ENCODE measurements at places on chromosomes 5 and 9.

- no peak for DNase-seq
These were observed 37.9 kb downstream of the ADRB2 start for GRCh38 chr5:148864113-148864841.

GRCh38 chr9:27382308-27382707, 85.4 kb upstream of the EQTN start:
- DNase-seq, result no peak

DNA sequence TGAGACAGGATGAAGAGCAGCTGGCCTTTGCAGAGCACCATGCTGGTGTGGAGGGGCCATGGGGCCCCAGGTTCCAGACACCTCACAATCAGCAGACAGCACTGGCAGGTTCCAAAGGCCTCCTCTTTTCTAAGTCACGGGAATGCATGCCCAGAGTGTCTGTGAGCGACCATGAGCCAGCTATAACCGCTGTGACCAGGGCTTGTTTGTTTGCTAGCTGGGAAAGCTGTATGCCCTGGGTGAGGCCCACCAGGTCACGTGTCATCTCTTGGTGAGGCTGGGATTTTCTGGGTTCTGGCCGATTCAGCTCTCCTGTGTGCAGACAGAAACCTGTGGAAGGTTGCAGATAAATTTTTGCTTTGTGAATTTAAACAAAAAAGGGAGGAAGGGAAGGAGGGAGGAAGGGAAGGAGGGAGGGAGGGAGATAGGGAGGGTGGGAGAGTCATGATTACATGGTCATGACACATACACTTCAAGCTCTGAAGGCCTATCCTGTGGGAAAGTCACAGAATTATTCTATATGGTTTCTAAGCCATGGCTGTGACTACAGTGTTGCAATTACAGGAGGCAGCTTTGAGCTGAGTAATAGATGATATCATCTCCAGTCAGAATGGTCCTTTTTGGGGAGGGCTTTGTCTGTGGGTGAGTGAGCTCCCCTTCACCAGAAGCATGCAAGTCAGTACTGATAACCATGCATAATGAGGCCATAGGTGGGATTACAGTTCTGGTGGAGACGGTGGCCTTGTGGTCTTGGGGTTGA, 37.2 kb downstream of the PAPPA start:
- DNase-seq, result no peak

GRCh38 chr5:80117446-80117845, 82.3 kb downstream of the THBS4 start:
- peak; percentile 19 for DNase-seq

- DNase-seq, result peak; percentile 23
These were observed 175.1 kb downstream of the PCSK1 start for GRCh38 chr5:96257904-96258303.

DNA sequence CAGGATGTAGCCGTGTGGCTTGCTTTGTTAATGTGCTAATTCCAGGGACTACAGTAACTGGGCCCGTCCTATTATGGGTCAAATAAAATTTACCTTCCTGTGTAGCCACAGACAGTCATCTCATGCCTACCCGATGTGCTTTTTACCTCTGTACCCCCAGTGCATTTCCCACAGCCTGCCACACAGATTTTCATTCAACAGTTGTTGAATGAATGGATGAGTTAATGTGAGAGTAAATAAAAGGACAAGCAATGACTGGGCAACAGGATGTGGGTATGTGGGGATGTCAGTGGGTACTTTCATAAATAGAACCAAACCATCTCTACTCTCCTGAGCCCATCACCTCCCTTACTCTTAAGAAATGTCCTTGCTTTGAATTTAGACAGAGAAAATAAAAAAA, 441.2 kb upstream of the ZNF462 start:
- peak; percentile 61 for DNase-seq

DNA sequence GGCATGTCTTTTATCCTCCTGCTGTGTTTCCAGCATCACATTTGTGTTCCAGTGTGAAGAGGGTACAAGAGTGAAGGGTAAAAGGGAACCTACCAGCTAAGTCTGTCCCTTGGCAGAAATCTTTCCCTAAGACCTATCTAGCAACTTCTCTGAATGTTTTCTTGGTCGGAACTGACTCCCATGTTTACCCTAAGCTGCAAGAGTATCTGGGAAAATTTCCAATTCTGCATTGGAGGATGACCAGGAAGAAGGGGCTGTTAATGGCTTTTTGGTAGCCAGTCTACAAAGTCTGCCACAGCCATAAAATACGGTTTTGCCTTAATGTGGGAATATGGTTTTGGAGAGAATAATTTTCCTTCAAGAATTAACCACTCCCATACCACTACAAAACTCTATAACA, 75.1 kb downstream of the MAST4 start:
- no peak for DNase-seq

- no peak for DNase-seq
These were observed 100.5 kb downstream of the ENC1 start for GRCh38 chr5:74539986-74540385.

- no peak for DNase-seq
These were observed 38.0 kb upstream of the LRRC14B start for GRCh38 chr5:153256-153655.

- no peak for DNase-seq
These were observed 136.0 kb upstream of the OSMR start for GRCh38 chr5:38709678-38710306.

- no peak for DNase-seq
These were observed 26.6 kb downstream of the TSPAN17 start for GRCh38 chr5:176673651-176674583.

- DNase-seq, result no peak
These were observed 15.8 kb downstream of the ERGIC1 start for GRCh38 chr5:172849606-172850453.

- DNase-seq, result no peak
These were observed 40.5 kb upstream of the MYO10 start for GRCh38 chr5:16976625-16977008.

DNA sequence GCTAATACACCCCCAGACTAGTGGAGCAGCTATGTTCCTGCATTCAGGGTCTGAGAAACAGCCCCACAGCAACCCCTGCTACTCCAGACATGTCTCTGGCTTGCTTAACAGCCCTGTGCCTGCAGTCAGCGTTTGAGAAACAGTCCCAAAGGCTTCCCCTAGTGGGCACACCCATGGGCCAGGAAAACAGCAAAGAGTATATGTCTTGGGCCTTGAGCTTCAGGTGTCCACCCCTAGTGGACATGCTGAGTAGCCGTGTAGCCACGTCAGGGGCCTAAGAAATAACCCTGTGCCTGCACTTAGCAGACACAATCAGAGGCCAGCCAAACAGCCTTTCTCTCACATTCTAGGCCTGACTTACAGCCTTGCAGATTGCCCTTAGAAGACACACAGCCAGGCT, 698.6 kb downstream of the PTPRD start:
- DNase-seq, result no peak

- no peak for DNase-seq
These were observed 16.7 kb downstream of the ADAMTS19 start for GRCh38 chr5:129476751-129477150.

DNA sequence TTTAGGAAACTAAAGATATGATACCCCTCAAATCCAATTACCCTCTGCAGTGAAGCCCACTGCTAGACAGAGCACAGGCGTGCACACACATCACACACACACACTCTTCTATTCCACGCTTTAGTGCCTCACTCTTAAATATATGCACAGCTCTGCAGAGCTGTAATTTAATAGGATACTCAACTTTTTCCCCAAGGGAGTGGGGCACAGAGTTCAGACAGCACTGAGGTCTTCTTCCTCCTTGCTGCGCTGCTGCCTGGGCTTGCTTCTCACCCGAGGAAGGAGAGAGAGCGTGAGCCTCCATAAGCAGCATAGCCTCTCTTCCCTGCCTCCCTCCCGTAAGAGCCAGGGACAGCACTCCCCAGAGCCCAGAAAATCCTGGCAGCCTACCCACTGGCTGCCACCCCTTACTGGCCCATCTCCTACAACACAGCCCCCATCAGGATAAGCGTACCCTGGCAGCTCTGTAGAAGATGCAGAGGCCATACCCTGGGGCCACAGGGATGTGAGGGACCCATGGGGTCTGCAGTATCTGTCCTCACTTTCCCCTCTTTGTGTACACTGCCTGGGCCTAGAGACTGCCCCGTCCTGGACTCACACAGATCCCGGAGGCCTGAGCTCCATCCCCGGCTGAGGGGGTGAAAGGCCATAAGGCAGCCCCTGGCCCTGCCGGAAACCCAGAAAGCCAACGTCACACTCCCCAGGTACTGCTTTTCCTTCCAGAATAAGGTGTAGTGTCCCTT, 102.1 kb downstream of the C5orf15 start:
- DNase-seq, result no peak

DNA sequence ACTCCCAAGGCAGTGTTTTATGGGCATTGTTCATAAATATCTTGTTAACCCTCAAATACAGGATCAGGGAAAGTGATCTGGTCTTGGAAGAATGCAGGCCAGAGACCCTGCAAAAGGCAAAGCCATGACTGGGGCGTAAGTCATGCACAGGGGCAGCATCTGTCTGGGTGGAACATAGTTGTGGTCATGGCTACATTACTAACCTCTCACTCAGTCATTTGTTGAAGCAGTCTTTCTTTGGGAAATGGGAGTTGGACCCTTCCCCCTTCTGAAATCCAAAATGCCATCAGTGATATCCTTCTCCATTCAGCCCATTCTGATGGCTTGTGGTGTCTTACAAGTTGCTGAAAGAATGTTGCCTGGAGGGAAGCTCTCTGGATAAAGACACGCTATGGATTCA, 68.1 kb downstream of the GDNF start:
- no peak for DNase-seq

DNA sequence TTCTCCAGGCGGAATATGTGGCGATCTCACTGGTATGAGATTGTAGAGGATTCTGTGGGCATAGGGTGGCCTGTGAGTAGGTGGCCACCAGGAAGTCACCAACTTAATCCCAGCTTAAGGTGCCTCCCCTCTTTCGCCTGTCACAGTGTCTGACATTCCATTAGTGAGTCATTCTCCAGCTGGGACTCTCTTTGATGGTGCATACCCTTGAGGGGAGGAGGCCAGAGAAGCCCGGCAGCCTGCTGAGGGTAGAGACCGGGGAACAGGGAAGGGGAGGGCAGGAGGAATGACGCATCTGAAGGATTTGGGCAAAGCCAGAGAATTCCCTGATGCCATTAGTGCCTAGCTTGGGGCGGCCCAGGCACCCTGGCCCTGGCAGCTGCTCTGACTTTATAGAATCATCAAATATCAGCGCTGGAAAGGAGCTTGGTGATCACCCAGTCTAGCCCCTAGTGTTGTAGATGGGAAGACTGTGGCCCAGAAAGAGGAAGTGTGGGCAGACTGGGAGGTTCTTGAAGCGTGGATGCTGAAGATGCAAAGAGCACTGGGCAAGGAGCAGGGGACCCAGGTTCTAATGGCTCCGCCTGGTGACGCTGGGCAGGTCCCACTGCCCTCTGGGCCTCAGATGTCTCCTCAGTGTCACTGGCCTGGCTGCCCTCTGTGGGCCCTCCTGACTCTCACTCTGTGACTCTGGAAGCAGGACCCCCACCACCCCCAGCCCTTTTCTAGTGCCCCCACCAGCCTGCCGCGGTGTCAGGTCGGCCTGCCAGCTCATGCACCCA, 41.4 kb downstream of the DAB2IP start:
- no peak for DNase-seq

GRCh38 chr5:2149195-2149539, 266.4 kb upstream of the IRX4 start:
- DNase-seq, result peak; percentile 10

GRCh38 chr9:76817489-76817888, 53.3 kb downstream of the PCA3 start:
- DNase-seq, result no peak

- DNase-seq, result peak; percentile 74
These were observed 4.2 kb upstream of the SEMA4D start for GRCh38 chr9:89502038-89502601.

GRCh38 chr5:157571357-157571827, 4.2 kb downstream of the ADAM19 start:
- peak; percentile 52 for DNase-seq

DNA sequence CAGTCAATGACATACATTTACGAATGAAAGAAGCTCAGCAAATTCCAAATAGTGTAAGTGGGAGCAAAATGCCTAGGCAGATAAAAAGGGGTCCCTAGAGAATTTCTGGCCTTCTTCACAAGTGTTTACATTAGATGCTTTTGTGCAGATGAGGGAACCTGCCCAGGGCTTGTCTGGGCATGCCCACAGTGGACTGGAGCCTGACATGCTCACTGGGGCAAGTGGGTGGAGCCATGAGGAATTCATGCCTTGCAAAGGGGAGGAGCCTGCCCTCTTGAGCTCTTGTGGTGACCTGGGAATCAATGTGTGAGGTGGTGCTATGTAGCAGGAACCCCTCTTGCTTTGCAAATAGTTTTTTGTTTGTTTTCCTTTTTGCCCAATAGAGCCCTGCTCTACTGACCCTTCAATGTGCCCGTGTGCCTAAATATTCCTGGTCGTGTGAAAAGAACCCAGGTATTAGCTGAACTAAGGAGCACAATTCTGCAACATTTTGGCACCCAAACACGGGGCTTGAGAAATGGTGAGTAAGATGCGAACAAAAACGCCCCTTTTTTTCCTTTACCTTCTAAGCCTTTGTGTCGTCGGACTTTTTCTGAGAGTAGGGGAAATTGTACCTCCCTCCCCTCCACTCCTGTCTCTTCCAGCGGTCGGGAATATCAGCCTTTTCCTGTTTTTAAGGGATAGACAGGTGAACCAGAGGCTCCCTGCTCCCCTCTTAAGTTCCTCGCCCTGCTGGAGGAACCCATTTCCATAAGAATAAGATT, 433.8 kb upstream of the CDH9 start:
- peak; percentile 1 for DNase-seq

GRCh38 chr9:32841314-32841713, 58.0 kb downstream of the TMEM215 start:
- no peak for DNase-seq

DNA sequence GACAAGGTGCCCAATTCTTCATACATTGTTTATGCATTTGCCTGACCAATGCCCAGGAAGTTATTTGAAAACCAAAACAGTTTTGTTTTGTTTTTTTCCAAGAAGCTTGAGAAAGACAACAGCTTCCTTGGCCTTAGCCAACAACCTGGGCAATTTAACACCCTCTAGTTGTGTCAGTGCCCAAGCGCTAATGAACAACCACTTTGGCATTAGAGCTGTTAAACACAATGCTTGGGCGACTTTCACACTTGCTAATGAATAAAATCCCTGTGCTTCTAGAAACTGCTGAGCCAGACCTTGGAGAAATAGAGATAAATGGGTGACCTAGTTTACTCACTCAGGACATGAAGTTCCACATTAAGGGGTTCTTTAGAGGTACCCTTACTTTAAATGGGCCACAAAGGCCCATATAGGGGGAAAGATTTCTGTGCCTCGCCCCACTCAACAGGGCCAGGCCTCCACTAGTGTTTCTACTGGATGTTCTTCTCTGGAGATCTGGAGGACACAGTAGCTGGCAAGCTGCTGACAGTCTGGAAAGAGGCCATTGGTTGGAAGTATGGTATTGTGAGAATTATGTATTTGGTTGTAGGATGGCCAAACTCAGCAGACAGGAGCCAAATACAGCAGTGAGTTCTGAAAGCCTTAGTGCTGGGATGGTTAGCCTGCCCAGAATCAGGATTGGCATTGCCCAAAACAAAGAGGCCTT, 179.8 kb downstream of the DOCK8 start:
- DNase-seq, result no peak
